ENCODE measurements at places on chromosomes 16 and 17.

GRCh38 chr17:77444984-77445759 lies 304.4 kb downstream of the SEC14L1 start:
- no peak for DNase-seq

- no peak for DNase-seq
These were observed 64.6 kb downstream of the PLCG2 start for GRCh38 chr16:81843683-81844082.

GRCh38 chr17:8488901-8489300 lies 53.2 kb downstream of the NDEL1 start:
- DNase-seq, result no peak

GRCh38 chr16:72794319-72794718 lies 253.6 kb downstream of the ZFHX3 start:
- no peak for DNase-seq

DNA sequence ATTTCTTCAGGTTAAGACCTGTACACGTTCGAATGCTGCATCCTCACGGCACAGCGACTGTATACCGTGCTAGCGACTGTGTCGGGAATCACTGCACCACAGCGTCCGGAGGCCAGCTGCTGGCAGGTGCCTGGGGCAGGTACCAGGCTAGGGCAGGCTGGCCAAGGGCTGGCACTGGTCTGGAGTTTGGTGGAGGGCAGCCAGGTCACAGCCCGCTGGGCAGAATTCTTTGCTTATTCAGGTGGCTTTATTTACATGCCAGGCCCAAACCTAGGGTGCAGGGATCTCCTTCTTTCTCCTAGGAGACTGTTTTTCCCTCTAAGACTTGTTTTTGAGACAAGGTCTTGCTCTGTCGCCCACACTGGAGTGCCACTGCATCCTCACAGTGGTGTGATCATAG lies 37.9 kb downstream of the COTL1 start:
- no peak for DNase-seq
